Aorta (tissue), 5 donors: ENCODE measurements at places on chromosomes 2 and 18.

GRCh38 chr2:8628866-8629209 lies 53.0 kb upstream of the ID2 start:
- DNase-seq = peak; percentile 9

DNA sequence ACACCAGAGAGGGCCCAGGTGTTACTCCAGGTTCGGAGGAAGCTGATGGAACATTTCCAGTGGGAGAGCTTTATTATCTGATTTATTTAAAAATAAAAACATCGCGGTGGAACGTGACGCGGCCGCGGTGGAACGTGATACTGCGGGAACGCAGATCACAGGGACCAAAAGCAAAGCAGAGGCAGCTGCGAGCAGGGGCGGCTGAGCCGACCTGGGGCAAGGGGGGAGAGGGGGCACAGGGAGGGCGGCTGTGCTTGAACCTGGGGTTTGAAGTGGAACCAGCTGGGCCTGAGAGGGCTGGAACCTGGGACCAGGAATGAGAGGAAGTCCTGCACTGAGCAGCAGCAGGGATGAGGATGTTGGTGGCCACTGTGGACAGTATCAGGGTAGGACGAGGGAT lies 583.5 kb upstream of the SALL3 start:
- DNase-seq = no peak

- no peak for DNase-seq
Measured at GRCh38 chr2:98747888-98748287, 17.0 kb upstream of the MGAT4A start.

- DNase-seq = no peak
Measured at GRCh38 chr2:148493822-148494563, 150.6 kb upstream of the EPC2 start.

DNA sequence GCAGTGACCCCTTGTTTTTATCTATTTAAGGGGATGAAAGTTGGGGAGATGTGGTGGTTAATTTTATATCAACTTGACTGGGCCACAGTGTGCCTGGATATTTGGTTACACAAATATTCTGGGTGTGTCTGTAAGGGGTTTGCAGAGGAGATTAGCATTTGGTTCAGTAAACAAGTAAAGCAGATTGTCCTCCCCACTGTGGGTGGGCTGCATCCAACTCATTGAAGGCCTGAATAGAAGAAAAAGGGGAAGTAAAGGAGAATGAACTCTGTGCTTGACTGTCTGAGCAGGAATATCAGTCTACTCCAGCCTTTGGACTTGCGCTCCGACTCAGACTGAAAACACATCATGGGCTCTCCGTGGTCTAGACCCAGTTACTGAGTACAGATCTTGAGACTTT lies 80.9 kb downstream of the GCA start:
- DNase-seq = no peak
